GM19239 (cell line): ENCODE measurements at places on chromosomes 4 and X.

DNA sequence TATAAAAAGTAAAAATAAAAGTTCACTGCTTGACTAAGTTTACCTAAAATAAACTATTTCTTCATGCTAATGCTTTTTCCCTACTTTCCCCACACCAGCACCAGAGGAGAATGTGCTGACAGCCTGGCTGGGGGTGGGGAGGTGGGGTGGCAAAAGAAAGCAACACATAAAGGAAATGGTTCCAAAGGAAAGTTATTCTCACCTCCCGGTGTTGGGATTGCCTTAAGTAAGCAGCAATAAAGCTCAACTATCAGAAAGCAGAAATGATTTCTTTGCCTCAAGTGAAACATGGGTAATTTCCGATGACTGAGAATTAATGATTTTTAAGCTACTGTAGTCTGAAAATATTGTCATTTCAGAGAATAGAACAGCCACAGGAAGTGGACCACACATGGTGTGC lies 84.5 kb upstream of the DKK2 start:
- no peak for DNase-seq

- DNase-seq = no peak
These were observed 349.5 kb upstream of the CPXCR1 start for GRCh38 chrX:88397551-88397950.

GRCh38 chrX:106954041-106954440 lies 33.8 kb downstream of the CLDN2 start:
- no peak for DNase-seq

GRCh38 chr4:169407217-169407845 lies 136.6 kb upstream of the SH3RF1 start:
- no peak for DNase-seq

- DNase-seq = no peak
These were observed 1.2 kb upstream of the SHOX start for GRCh38 chrX:629230-630006.

GRCh38 chr4:76215077-76215476 lies 1.5 kb upstream of the SCARB2 start:
- DNase-seq = no peak

GRCh38 chr4:31983246-31983645 lies 1263.1 kb downstream of the PCDH7 start:
- no peak for DNase-seq

DNA sequence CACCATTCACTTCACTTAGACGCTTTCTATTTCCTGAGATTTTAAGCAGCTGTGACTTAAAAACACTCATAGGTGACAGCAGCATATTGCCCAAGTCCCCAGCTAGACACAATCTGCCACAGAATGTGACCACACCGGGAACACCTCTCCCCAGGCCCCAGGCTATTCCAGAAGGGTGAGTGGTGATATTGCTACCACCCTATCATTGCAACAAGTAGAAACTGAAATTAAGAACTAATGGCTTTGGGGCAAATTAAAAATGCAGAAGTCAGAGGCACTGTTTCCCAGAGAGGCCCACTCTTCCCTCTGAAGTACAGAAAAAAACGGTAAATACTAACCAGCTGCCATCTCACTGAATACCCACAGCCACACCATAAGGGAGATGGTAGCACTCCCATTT lies 35.0 kb downstream of the QDPR start:
- DNase-seq = no peak

GRCh38 chr4:38832206-38832605 lies 24.4 kb downstream of the TLR6 start:
- no peak for DNase-seq

DNA sequence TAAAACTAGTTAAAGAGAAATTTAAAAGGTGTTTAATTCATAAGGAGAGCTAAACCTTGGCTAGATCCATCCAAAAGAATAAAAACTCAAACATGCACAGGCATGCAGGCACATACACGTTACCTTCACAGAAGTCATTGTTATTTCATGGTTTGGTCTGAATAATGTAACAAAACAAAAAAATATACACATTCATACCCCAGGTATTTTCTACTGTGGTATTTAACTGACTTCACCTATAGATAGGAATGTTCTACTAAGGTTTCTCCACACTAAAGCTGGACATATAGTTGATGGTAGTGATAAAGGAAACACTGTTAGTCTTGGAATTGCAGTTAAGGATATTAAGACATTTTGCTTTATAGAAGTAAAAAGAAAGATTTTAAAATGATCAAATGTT lies 283.6 kb upstream of the PCDH10 start:
- DNase-seq = no peak

GRCh38 chrX:67555578-67556203 lies 11.9 kb downstream of the AR start:
- no peak for DNase-seq

DNA sequence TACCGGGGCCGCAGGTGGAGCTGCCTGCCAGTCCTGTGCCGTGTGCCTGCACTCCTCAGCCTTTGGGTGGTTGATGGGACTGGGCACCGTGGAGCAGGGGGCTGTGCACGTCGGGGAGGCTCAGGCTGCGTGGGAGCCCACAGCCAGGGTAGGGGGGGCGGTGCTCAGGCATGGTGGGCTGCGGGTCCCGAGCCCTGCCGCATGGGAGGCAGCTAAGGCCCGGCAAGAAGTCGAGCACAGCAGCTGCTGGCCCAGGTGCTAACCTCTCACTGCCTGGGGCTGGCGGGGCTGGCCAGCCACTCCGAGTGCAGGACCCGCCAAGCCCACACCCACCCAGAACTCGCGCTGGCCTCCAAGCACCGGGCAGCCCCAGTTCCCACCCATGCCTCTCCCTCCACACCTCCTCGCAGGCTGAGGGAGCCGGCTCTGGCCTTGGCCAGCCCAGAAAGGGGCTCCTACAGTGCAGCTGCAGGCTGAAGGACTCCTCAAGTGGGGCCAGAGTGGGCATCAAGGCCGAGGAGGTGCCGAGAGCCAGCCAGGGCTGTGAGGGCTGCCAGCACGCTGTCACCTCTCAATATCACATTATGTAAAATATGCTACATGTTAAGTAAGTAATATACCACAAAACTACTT lies 104.1 kb downstream of the COX7B2 start:
- DNase-seq = no peak

DNA sequence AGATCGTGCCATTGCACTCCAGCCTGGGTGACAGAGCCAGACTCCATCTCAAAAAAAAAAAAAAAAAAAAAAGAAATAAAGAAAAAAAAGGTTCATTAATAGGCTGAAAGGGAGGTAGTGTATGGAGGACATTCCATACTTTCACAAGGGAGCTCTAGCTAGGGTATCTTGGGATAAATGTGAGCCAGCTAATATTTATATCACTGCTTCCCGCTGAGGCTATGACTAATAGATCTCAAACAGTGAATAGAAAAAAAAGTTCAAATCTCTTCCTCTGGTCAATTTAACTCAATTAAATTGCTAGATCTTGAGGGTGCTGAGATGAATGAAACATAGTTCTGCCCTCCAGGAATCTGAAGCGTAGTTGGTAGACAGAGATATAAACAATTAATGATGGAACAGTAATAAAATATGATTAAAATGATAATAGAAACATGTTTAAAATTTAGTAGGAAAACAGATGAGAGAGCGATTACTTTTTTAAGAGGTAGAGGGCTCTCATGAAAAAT lies 55.7 kb upstream of the SHISA3 start:
- no peak for DNase-seq

DNA sequence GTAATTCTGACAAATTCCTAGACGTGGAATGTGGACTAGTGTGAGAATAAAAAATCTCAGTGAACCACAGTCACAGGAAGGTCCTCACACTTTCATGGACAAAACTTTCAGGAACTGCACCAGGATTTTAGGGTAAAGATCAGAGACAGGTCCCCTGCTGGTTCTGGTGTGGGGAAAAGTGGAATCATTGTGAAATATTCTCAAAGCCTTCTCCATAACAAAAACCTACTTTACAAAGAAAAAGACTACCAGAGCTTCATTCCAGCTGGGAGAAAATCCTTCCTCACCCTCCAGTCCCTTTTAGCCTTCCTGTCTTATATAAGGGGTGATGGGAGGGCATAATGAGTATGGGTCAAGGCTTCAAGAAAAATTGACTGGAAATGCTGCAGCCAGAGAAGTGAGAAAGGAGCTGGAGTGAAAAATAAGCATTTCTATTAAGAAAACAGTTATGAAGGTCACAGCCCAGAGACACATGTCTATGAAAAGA lies 325.8 kb downstream of the ARAP2 start:
- DNase-seq = no peak

DNA sequence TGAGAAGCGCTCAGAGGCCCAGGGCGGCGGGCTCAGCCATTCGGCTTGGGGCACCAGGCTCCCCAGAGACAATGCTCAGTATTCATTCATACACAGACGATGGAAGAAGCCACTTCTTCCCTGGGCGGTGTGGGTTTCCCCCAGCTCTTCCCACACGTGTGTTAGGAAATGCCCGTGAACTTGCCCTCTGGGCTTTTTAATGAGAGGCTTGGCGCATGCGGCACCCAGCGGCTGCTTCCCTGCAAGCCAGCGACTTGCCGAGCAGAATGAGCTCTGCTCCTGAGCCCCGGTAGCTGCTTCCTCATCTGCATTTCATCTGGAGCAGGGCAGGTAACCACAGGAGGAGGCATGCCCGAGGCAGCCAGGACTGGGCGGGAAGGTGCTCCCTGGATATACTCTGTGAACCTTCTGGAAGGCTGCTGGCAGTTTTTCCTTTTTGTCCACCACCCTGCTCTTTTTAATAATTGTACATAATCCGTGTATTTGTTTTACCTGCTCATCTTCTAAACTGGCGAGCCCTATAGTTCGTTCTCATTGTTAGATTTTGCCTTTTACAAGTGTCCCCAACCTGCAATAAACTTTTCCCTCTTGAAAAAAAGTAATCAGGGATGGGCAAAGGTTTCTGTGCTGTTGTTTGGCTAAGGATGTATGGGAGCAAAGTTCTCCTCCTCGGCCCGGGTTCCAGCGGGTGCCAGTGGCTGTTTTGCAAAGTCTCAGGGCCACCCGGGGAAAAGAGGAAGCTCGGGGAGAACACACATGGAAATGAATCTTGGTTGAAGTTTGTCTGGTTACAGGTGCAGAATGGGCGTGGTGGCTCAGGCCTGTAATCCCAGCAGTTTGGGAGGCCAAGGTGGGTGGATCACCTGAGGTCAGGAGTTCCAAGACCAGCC lies 178.8 kb downstream of the DCLK2 start:
- DNase-seq = no peak

DNA sequence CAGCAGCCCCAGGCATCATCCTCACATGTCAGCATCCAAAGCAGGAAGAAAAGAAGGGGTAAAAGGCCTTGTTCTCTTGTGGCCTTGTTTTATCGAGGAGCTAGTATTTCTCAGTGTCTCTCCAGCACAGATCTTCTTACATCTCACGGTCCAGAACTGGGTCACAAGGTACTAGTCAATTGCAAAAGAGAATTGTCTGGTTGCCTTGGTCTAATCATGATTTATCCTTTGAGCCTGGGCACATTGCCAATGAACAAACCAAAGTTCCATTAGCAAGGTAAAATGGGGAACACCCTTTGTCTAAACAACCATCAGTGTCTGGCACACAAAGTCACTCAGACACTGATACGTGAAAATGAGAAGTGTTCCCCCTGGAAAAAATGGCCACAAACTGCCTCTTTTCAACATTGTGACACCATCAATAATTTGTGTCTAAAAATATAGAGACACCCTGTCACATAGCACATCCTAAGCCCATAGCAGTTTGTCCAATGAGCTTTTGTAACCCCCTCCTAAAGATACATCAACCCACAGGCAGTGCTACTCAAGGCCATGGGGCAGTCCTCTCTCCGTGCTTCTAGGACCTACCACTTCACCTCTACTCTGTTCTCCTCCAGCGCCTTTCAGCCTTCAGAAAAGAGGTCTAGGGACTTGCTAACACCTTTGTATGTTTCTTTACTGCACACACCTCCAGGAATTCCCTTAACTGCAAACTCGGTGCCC lies 534.4 kb downstream of the MID1IP1 start:
- DNase-seq = no peak

GRCh38 chr4:119477412-119478053 lies 151.1 kb downstream of the PDE5A start:
- DNase-seq = no peak
